ENCODE measurements at places on chromosomes 12 and 14.

DNA sequence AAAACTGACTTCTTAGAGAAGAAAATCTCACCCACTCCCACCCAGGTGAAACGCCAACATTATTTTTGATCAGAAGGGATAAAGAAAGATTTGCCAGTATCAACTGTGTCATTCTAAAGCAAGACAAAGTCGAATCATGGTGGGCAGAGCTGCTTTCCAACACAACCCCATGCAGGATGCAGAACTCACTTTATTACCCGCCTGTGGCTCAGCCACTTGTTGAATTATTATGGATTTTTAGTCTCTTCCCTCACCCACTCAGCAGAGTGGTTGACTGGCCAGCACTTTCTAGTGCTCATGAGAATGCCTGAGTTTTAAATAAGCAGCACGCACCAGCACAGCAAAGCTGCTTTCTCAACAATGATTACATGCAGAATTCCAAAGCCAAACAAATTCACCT, 32.1 kb downstream of the CRACR2A start:
- DNase-seq, result no peak

GRCh38 chr14:90942511-90942910, 117.9 kb downstream of the RPS6KA5 start:
- DNase-seq, result no peak

DNA sequence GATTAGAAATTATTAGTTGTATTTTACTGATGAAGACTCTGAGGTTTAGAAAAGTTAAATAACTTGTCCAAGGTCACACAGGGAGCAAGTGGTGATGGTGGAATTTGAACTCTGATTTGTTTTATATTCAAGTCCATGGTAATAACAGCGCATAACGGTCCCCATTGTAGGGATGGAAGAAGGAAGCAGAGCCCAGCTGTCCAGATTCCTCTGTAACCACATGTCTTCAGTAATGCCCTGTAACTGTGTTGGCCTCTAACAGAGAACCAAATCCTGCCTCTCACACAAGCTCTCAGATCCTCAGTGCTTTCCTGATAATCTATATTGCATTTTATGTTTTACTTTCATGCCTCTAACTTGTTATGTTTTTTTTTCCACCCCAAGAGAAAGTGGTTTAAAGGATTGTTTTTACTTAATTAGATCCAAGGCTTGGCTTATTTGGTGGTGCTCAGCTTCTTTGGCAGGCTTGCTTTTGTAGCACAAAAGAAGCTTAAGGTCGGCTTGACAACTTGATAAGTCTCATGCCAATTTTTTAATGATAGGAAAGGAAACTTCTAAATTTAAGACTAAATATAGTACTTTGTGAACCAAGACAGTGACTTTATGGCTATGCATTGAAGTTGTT, 105.1 kb upstream of the SEL1L start:
- DNase-seq, result no peak

DNA sequence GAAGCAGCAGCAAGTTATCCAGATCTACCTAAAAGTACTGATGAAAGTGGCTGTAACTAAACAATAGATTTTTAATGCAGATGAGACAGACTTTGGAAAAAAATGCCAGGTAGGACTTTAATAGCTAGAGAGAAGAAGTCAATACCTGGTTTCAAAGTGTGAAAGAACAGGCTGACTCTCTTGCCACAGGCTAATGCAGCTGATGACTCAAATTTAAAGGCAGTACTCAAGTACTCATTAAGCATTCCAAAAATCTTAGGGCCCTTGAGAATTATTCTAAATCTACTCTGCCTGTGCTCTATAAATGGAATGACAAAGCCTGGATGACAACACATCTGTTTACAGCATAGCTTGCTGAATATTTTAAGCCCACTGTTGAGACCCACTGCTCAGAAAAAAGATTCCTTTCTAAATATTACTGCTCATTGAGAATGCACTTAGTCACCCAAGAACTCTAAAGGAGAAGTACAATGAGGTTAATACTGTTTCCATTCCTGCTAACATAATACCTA, 68.6 kb upstream of the SYT1 start:
- DNase-seq, result no peak
